Dermis blood vessel endothelial cell (primary cell): ENCODE measurements at places on chromosomes 6 and 20. TPM values are rescaled to one million over a fixed set of nuclear protein-coding genes. Genes with fewer than 3 reads are reported as not detected.

GRCh38 chr6:142819603-142820337, 125.2 kb downstream of the HIVEP2 start:
- DNase-seq: peak; percentile 94

DNA sequence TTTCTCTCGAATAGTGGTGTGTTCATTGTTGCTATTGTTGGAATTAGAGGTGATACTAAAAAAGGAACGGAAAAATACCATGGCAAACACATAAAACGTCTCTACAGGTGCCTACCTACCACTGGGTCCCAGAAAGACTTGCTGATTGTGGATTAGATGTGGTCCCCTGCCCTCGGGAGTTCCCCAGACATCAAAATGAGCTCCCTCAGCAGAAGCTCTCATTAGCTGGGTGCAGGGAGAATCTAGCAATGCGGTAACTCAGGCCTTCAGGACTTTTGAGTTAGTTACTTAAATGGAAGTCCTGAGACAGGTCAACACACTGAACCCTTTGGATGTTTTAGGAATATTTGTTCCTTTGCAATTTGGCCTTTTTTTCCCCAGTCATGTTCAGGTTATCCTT, 6.1 kb downstream of the IRF4 start:
- DNase-seq: no peak

MATN4 gene
- total RNA-seq: 0.09 and 0.17 TPM in 2 replicates

- no peak for DNase-seq
Measured at GRCh38 chr6:159249128-159249527, 79.9 kb downstream of the FNDC1 start.

GRCh38 chr20:13029687-13030375, 21.1 kb downstream of the SPTLC3 start:
- no peak for DNase-seq

WFDC2 gene
- not detected in 2 replicates for total RNA-seq

- DNase-seq: no peak
Measured at GRCh38 chr6:14861491-14861943, 384.4 kb upstream of the JARID2 start.

EYS gene
- not detected in 2 replicates for total RNA-seq

DNA sequence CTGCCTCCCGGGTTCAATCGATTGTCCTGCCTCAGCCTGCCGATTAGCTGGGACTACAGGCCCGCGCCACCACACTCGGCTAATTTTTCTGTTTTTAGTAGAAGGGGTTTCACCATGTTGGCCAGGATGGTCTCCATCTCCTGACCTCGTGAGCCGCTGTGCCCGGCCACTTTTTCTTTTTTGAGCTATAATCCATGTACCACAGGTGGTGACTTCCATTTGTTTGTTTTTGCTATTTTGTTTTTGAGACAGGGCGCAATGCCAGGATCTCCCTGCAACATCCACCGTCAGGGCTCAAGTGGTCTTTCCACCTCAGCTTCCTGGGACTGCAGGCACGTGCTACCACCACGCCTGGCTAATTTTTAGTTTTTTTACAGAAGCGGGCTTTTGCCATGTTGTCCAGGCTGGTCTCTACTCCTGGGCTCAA, 8.5 kb downstream of the HSPA1B start:
- DNase-seq: no peak
